ENCODE measurements at places on chromosomes 3 and 15.

DNA sequence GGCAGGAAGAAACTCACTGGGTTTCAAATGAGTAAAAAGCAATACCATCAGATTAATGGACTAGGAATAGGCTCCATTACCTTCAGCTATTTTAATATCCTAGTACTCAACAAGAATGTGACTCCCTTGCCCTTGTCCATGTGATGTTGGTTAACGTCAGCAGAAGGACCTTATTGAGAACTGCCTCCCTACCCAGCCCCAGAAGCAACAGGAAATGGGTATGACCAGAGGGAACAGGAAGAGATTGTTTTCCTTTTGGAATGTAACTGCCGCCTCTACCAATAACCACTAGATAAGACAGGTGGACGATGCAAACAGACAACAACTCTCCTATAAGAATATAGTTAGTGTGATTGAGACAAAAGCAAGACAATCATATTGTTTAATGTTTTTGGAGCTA is 10.4 kb upstream of the MME start:
- DNase-seq = no peak

DNA sequence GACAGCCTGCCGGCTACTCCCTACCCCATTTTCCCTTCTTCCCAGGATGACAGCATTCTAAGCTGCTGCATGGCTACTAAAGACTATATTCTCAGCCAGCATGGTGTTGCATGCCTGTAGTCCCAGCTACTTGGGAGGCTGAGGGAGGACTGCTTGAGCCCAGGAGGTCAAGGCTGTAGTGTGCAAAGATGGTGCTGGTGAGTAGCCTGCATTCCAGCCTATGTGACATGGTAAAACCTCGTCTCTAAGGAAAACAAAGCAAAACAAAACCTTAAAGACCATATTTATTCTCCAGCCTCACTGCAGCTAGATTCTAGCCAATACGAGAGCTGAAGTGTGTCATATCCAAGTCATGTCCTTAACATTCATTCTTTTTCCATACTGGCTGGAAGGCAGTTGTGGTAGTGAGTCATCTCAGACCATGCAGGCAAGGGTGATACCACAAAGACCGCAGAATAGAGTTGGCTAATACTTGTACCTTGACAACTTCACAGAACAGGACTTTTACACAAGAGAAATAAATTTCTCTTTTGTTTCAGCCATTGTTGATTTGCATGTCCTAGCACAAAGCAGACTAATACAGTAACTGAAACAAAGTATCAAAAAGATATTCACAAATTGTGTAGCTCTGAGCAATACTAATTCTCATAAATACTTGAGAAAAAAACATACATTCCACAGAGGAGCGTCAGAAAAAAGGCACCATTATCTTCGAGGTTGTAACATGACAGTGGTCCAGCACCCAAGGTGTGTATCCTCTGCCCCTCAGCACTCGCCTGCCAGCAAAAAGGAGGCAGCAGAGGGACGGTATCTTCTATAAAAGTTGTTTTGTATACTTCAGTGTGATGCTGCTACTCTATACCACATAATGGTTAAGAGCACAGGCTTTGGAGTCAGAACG is 14.8 kb downstream of the PBRM1 start:
- no peak for DNase-seq

GRCh38 chr3:195080571-195081151 is 190.3 kb downstream of the XXYLT1 start:
- no peak for DNase-seq

DNA sequence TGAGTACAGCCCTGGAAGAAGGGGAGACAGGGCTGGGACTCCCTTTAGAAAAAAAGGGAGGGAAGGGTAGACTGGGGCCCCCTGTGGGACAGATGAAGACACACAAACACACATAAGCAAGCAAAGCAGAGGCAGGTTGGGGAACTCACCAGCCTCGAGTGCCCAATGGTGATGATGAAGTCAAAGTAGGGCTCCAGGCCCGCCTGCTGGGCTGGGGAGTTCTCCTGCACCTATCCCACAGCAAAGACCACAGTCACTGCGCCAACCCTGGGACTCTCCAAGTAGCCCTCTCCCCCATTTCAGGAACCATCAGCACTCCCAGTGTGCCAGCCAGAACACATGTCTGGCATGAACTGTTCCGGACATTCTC is 4.1 kb downstream of the GORASP1 start:
- no peak for DNase-seq

DNA sequence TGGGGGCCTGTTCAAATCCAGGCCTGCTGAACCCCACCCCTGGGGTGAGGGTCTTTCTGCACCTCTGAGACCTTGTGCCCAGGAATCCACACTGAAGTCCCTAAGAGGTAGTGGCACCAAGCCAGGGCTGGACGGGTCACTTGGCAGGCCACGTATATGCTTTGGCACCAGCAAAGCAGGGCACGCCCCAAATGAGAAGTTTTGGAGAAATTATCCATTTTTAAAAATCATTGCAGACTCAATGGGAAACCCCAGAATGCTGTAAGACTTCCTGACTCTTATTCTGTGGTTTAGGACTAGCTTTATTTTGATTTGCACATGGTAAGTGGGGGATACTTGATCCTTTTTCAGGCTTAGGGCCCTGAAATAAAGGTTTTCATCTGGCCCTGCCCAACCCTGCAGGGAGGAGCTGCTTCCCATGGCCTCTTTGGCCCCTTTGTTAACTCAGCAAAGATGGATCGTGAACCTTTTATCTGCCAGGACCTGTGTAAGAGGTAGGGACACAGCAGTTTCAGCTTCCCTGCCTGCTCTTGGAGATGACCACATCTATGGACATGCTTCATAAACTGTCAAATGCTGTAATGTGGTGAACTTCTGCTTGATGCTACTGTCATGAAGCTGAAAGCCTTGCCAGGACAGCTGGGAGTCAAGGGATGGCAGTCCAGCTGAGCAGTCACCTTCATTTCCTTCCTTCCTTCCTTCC is 88.0 kb downstream of the HMG20A start:
- no peak for DNase-seq

DNA sequence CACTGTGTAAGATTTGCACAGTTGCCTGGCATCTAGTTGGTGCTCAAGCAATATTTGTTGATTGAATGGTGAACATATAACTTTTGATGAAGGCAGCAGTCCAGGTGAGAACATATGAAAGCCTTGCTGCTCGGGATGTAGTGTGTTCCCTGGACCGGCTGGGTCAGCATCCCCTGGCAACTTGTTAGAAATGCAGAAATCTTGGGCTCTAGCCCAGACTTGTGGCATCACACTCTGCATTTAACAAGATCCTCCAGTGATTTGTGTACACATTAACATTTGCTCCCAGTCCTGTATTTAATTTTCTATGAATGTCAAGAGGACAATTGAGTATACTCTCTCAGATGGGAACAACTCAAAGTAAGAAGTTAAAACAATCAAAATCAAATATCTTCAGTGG is 69.0 kb upstream of the SAMMSON start:
- DNase-seq = no peak

- peak; percentile 44 for DNase-seq
Measured at GRCh38 chr3:27632431-27633223, 89.5 kb downstream of the EOMES start.

- no peak for DNase-seq
Measured at GRCh38 chr3:145191543-145191942, 969.4 kb downstream of the PLOD2 start.

DNA sequence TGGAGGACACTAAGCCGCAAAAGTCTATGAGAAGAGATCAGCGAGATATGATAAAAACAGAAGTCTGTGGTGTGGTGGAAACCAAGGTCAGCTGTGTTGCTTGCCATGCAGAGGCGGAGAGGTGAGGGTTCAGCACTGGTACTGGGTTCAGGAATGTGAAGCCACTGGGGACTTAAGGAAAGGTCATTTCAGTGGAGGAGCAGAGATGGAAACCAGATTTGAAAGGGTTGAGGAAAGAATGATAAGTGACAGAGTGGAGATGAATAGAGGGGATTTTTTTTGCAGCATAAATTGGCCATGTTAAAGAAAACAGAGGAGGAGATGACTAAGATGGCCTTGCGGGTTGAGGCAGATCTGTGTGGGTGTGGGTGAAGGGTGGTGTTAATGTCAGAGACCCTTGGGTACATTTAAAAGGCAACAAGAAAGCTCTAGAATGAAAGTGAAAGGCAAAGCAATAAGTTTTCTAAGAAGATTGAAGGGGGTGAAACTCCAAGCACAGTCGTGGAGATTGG is 265.5 kb downstream of the ADAMTSL3 start:
- DNase-seq = no peak

DNA sequence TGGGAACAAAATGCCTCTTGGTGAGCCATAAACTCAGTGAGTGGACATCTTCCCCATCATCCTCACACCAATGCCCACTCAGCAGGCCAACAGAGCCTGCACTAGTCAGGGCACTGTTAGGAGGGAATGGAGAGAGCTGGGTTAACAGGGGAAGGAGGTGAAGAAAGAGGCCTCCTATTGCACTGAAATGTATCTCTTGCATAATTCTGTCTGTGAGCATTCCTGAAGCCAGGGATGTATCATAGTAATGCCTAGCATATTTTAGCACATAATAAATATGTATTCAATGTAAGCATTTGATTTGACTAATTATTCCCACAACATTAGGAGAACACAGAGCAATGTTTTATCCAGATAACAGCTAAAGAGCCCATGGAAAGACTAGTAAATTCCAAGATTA is 81.2 kb downstream of the ANO10 start:
- DNase-seq = no peak

DNA sequence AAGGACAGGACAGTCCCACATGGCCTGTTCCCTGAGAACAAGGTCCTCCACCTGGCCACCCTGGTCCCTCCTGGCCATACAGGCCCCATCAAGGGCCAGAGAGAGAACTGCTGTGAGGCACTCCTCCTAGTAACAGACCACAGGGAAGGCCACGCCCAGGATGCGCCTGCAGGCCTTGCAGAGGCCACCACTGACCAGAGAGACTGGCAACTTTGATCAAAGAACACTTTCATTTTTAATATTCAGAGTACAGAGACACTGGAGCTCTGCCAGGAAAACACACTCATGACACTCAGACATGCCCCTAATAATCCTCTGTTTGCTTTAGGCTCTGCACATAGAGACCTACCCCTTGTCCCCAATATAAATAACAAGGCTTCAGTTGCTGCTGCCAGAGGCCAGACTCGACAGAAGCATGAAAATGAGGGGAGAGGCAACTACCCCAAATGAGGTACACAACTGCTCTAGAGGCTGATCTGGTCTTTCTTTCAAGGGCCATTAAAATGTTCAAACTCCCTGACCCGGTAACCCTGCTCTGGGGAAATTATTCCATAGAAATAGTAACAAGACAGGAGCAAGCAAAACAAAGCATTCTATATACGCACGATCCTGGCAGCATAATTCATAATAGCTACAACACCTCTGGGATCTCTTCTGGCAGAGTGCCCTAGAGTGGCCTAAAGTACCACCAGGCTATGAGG is 44.8 kb downstream of the CCDC12 start:
- no peak for DNase-seq

DNA sequence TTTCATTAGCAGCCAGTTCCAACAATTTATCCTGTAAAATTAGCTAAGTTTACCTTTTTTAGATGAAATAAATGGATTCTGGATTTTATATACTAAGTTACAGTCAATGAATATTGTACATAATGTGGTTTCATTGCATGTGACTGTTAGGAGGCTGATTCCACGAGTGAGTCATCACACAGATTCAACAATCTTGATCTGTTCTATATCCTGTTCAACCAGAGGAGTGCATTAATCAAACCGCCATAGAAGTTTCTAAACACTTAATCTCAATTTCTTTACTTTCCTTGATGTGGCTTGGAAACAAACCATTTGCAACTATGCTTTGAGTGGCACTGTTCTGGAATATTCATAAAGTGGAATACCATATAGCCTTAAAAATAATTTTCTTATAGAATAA is 15.3 kb downstream of the DNAJC13 start:
- peak; percentile 15 for DNase-seq

DNA sequence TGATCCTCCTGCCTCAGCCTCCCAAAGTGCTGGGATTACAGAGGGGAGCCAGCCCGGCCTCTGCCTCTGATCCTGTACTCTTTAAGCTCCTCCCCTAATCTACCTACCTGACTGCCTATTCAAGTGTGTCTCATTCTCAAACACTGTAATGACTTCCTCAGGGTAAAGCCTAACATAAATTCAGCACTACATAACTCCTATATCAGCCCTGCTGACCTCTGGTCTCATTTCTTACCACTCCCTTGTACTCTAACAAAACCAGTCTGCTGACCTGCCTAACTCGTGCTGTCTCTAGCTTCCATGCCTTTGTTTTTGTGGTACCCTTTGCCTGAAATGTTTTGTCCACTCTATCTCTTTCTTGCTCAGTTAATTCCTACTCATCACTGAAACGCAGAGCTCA is 172.1 kb upstream of the IL12A start:
- no peak for DNase-seq

All from NCI-H82 (cell line).